ENCODE measurements at places on chromosomes 4 and X. TPM values are rescaled to one million over a fixed set of nuclear protein-coding genes. Genes with fewer than 3 reads are reported as not detected.

Gene CYSLTR1
- not detected for total RNA-seq

Gene H2BW2
- total RNA-seq, result not detected

Gene TEC
- 4.1 TPM for total RNA-seq

Gene TNIP3
- total RNA-seq, result 0.23 TPM

Gene VGLL1
- total RNA-seq, result not detected

Gene APELA
- total RNA-seq, result not detected

Gene RHOXF2B
- not detected for total RNA-seq

Gene EDA
- total RNA-seq, result 2.0 TPM

Gene CHRDL1
- total RNA-seq, result 4.1 TPM

Gene IL15
- total RNA-seq, result 3.4 TPM

Gene AWAT2
- 0.23 TPM for total RNA-seq

Gene NXF2
- total RNA-seq, result 0.76 TPM

Gene DMP1
- total RNA-seq, result not detected

Gene UGT2B15
- not detected for total RNA-seq

Gene CXCL1
- not detected for total RNA-seq

Gene LSM6
- 101 TPM for total RNA-seq

Gene MTMR8
- total RNA-seq, result 1.2 TPM

Gene NMU
- total RNA-seq, result 4.2 TPM

Gene C4orf50
- total RNA-seq, result not detected

Gene TEX13B
- total RNA-seq, result not detected

Gene BST1
- total RNA-seq, result 0.43 TPM

Gene MCF2
- 0.43 TPM for total RNA-seq

Gene UNC5C
- 0.10 TPM for total RNA-seq

Gene HSPA4L
- total RNA-seq, result 8.8 TPM

Gene AREG
- 1.9 TPM for total RNA-seq

Gene FAM114A1
- 21.9 TPM for total RNA-seq

Gene SPANXC
- total RNA-seq, result 7.5 TPM

Gene BCLAF3
- total RNA-seq, result 1.1 TPM

Gene TMEM131L
- total RNA-seq, result 10.0 TPM
